ENCODE measurements at places on chromosomes 1 and 21.
A peak's percentile ranks its signal among the peaks of the same experiment; 100 is the strongest.

DNA sequence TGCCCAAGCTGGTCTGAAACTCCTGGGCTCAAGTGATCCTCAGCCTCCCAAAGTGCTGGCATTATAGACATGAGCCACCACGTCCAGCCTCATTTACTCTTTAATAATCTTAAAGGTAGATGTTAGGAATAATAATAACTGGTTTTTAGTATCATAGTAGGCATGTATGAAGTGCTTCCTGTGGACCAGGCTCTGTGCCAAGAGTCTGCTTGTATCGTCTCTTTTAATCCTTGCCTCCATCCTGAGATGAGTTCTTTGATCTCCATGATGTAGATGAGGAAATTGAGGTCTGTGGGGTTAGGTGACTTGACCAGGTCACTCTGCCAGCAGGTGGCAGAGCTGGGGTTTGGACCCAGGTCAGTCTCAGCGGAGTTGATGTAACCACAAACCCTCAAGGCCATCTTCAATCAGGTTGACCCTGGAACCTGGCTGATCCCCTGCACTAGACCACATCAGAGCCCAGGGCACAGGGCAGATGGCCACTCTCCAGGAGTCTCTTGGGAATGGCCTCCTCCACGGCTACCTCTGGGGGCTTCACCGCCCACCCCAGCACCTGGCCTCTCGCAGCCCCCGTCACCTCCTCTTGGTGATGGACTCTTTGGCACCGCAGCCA is 11.3 kb downstream of the EFHD2 start:
- DNase-seq: no peak

DNA sequence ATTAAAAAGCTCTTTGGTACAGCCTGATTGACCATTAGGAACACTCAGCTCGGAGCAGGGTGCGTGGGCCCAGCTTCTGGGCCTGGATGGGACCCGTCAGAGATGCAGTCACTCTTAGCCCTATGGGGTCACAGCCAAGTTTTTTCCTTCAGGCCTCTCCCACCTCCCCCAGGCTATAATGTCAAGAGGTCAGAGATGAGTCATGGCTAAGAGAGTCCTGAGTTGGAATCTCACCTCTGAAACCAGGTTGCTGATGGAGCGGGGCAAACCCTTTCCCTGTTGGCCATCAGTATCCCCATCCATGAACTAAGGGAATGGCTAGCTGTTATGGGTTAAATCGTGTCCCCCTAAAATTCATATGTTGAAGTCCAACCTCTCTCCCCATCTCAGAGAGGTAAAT is 195.9 kb upstream of the POU3F1 start:
- no peak for DNase-seq

- DNase-seq: no peak
Measured at GRCh38 chr1:26102119-26102518, 9.5 kb upstream of the PDIK1L start.

DNA sequence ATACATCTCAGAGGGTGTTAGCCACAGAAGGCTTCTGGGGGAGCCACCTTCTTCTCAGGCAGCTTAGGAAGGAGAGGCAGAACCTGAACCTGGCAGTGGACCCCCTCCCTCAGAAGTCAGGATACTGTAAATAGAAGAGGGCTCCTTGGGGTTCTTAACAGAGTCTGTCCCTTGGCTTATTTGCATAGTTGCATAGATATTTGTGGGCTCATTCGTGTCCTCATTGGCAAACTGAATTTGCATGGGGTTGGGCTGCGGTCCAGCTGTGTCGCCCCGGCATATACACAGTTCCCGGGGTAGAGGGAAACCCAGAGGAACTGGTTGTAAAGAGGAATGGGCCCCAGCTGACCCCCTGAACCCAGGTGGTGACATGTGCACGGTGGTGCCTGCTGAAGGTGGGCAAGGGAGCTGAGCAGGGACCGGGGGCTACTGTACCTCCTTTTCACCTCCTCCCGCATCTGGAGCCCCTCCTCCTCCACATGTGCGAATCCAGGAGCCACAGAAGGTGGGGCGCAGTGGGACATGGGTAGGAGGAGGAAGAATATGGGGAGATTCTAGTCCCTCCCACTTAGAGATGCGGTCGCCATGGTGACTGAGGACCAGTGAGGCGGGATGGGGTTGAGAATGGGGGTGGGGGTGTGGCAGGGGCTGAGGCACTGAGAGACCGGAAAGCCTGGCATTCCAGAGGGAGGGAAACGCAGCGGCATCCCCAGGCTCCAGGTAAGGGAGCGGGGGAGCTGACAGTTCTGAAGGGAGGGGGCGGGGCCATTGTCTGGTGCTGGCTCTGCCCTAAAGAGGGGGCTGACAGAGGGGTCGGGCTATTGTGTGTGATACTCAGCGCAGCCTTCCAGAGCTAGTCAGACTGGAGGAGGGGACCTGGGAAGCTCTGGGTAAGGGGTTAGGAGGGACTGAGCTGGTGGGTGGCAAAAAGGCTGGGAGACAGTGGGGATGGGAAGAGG is 3.7 kb upstream of the SEMA4A start:
- no peak for DNase-seq

- DNase-seq: no peak
Measured at GRCh38 chr1:93005252-93005598, 44.0 kb upstream of the DIPK1A start.

- DNase-seq: peak; percentile 96
Measured at GRCh38 chr1:93474321-93474720, 26.4 kb downstream of the FNBP1L start.

GRCh38 chr21:46622226-46622625 is 13.2 kb upstream of the PRMT2 start:
- DNase-seq: no peak

DNA sequence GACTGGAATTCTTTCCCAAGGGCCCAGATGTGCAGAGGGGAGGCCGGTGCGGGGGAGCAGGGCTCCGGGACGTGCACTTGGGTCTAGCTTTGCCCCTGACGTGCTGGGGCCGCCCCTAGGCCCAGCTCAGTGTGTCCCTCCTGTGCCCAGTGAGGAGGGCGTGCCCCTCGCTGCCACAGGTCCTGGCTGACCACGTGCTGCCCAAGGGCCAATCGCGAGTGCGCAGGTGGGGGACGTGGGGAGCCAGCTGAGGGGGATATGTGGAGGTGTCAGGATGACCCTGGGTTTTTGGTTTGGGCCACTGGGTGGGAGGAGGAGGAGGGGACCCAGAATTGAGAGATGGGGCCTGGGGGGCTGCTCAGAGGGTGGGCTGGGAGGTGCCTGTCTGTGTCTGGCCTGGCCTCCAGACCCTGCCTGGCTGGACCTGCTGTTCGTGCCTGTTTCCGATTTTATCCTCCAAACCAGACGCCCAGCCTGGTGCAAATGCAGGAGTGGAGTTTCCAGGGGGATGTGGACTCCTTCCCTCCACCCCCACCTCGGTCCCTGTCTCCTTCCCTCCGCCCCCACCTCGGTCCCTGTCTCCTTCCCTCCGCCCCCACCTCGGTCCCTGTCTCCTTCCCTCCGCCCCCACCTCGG is 6.1 kb upstream of the RNF223 start:
- DNase-seq: peak; percentile 10

GRCh38 chr1:2272686-2273400 is 44.7 kb downstream of the SKI start:
- DNase-seq: peak; percentile 32
